ENCODE measurements at places on chromosomes 3 and 15.

DNA sequence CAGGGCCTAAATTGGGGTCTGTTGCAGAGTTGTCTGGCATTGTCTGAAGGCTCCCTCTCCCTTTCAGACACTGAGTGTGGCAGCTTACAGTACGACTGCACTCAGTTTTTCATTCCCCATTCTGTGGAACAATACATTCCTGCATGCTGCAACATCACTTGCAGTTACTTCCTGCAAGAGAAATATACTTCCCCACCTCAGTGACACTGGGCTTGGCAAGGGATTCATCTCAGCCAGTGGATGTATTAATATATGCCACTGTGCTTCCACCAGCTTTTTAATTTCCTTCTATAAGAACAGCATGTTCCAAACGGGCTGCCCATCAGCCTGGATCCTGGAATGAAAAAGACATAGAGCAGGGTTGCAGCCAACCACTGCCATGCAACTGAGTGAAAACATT, 23.1 kb downstream of the B3GALNT1 start:
- no peak for DNase-seq

GRCh38 chr3:76044601-76045600, 259.6 kb upstream of the ZNF717 start:
- DNase-seq = no peak

DNA sequence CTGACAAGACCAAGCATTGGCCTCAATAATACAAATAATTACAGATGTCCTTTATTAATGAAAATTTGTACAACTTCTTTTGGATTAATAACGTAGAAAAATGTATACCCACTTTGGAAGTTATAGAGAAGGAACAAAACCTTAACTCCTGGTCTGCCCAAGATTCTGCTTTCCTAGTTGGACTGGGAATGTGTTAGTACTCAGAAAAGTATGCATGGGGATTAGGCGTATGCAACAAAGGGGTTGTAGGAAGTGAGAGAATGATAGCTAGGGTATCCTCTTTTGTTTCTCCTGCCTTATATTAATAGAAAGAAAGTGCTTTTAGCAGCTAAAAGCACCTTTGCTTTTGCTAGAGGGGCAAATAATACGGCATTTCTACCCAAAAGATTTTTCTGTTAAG, 116.2 kb upstream of the LRRFIP2 start:
- no peak for DNase-seq

- DNase-seq = no peak
These were observed 539.8 kb downstream of the FGF12 start for GRCh38 chr3:192187485-192188051.

GRCh38 chr3:87694678-87695077, 364.1 kb downstream of the CGGBP1 start:
- DNase-seq = no peak

DNA sequence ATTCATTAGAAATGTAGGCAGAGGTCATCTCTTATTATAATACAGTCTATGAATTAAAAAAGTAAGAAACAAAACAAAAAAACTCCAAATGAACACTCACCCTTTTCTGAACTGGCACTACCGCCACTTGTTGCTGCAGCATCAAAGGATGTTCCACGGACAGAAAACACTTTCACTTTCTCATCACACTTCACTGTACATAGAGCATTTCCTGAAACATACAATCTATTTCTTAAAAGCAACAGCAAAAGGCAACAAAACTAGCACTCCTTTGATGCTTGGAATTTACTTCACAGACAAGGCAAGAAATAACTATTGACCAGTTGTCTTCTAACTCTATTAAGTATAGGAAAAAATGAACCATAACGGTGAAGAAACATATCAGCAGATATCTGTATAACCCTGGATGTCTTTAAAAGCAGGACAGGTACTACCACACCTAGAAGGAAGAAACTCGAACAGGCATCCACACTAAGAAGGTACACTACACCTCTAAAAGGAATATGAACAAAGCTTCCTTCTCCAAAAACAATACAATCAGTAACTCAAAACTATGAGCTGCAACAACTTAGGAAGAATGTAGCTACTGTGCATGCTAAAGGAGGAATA, 24.9 kb downstream of the ETFA start:
- no peak for DNase-seq

DNA sequence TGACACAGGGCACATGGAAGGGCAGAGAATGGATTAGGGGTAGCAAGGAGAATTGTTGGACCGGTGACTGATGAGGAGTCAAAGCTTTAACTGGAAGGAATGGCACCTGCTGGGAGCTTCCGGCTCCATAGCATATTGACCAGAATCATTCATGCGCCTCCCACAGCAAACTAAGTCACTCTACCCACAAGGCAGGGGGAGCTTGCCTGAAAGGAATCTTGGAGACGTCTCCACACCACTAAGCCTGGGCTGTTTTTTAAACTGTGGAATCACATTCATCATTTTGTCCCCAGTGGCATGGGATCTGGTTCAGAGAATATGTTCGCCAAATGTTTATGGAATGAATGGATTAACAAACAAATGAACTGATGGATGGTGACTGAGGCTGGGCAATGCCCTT, 57.0 kb upstream of the ITGA11 start:
- DNase-seq = no peak

DNA sequence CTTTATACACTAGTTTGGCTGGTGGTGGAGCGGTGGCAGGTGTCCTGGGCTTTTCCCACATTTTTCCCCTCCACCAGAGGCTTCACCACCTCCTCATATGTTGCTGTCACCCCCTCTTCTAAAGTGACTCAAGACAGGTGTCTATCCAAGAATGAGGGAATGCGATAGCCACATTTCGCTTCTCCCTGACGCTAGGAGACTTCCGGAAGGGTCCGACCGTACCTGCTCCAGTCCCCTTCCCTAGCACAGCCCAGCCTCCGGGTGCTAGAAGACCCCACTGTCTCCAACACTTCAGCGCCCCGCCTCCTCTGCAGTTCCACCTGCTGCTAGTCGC, 496 bp downstream of the SCAMP2 start:
- no peak for DNase-seq

GRCh38 chr3:48960841-48961413, 29.1 kb upstream of the P4HTM start:
- no peak for DNase-seq

GRCh38 chr3:196210673-196211556, at the start of gene ZDHHC19:
Gene ZDHHC19, minus strand, starts transcription at chr3:196211400. Its CDS starts 85 bp downstream, at chr3:196211315.
- no peak for DNase-seq

- no peak for DNase-seq
These were observed 635 bp upstream of the VILL start for GRCh38 chr3:37989821-37990480.

- peak; percentile 31 for DNase-seq
These were observed 792 bp downstream of the TPRA1 start for GRCh38 chr3:127589600-127590281.

- no peak for DNase-seq
These were observed 28.5 kb upstream of the CLASP2 start for GRCh38 chr3:33746416-33747116.

DNA sequence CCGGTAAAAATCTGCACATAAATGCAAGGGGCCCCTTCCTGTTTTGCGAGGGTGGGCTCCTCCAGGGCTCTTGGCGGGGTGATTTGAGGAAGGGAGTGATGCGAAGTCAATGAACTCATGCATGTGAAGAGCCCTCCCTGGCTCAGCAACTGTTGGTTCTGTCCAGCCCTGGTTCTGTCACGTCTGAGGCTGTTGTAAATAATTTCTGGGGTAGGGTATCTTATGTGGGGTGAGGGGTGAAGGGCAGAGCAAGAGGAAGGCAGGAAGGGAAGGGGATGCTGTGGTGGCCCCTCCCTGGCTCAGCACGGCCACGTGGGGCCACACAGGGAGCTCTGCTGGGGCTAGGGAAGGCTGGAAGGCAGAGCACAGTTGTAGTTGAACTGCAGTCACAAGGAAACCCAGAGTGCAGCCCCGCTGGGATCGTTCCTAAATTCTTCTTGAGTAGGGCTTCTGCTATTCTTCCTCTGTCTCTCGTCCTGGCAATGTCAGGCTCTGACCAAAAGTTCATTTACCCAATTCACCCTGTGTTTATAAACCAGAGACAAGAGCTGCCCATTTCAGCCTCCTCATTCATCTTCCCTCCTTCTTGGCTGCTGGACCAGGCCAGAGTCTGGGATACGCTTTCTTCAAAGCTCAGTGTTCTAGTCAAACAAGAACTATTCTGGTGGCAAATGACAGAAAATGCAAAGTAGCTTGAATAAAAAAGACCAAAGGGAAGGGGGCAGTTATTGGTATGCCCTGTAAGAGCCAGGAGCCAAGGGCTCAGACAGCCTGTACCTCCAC, 14.8 kb upstream of the TOPBP1 start:
- no peak for DNase-seq

DNA sequence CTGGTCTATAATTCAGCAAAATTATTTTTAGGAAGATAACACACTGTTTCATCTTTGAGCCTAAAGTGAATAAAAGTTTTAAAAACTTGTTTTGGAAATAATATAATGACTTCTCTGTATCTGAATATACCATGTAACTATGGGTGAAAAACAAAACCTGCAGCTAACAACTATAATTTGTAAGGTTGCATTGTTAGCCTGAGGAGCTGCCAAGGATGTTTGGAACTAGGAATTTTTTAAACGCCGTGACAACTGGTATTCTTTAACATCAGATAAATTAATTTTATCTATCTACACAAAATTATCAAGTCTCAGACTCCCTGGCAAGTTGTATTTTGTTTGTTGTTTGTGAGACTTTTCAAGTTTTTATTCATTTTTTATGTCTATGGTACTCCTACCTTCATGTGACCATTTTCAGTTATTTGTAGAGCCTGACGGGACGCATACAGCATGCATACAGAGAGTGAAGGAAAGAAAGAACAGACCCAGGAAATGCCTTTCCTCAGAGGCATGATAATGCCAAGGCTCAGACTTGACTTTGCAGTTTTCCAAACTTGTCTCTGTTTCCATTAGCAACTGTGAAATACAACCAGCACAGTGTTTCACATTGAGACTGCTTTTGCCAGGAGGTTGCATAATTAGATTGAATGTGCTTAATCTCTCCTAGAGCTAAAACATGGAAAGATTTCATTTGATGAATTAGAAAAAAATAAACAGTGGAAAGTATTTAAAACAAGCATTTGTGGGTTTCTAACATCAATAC, 60.8 kb upstream of the ARHGEF26 start:
- no peak for DNase-seq

GRCh38 chr3:117114517-117115265, 405.1 kb downstream of the TUSC7 start:
- no peak for DNase-seq

DNA sequence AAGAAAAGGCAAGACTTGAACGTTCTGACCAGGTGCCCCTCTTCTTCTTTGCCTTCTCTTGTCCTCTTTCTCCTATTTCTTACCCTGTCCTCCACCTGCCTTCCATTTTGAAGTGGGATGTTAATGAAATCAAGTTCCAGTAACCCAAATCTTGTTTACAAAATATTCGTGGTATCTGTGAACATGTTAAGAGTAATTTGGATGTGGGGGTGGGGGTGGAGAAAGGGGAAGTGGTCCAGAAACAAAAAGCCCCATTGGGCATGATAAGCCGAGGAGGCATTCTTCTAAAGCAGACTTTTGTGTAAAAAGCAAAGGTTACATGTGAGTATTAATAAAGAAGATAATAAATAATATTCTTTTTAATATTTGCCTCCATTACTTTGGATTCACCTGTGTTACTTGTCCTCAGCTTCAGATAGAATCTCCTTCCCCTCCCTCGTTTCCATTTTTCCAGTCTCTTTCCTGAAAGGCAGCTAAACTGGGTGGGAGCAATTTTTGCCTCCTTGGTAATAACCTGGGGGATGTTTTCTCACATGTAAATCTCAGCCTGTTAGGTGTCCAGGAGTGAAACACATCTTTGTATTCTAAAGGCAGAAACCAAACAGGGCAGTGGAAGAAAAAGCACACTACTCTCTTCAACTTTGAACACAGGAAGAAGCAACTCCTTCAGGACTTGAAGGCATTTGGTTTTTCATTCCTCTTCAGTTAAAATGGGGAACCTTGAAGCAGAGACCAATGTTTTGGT, 3.2 kb downstream of the CHST2 start:
- no peak for DNase-seq

GRCh38 chr15:31852933-31853799, 177.1 kb upstream of the CHRNA7 start:
- DNase-seq = no peak

GRCh38 chr3:13075986-13076654, 2.9 kb upstream of the IQSEC1 start:
- DNase-seq = no peak

DNA sequence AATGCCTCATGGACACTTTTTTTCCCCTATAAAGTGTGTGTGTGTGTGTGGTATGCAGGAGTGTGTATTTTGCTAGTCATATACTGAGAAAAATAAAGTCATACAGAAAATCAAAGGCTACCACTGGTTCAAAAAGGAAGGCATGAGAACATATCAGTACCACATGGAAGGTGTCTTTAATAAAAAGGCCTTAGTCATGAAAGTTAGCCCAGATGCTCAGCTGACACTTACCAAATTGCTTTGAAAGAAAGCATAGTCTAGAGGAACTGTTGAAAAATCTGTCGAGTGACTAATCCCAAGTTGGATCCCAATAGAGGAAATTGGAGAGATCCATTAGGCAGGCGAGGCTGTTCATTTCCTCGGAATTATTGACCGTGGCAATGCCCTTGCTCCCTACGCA, 432.9 kb upstream of the CFAP20DC start:
- DNase-seq = no peak

DNA sequence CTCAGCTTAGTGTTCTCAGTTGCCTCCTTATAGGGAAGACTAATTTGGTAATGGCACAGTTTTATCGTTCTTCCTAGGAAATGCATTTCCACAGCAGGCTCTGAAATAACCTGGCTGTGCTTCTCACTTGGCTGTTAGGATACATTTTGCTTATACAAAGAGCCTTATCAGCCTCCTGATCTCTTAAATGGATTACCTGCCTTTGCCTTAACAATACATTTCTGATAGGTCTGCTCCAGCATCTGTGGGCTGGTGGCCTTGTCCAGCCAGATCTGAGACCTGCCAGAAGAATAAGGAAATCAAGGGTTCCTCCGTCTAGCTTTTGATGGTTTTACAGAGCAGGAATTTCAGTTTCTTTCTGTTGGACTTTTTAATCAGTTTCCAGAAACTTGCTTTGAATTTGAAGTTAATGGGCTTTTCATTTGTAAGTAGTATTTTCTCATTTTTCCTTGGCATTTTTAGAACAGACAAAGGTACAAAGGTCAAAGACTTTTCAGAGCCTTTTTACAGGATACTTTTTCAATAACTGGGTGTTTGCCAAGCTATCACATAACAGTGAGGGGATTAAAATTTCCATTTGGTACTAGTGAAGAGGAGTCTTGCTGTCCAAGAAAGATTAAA, 116.3 kb downstream of the AKAP13 start:
- no peak for DNase-seq

DNA sequence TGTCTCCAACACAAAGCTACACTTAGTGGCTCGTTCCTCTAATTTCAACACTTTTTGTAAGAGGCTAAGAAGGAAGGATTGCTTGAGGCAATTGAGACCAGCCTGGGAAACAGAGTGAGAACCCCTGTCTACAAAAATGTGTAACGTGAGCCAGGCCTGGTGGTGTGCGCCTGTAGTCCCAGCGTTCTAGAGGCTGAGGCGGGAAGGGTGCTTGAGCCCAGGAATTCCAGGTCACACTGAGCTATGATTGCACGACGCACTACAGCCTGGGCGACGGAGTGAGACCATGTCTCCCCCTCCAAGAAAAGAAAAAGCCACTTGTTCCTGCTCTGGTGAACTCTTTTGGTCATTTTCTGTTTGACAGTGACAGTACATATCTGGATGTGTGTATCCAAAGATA, 127.9 kb downstream of the GABRB3 start:
- DNase-seq = no peak

GRCh38 chr3:58597770-58598310, 20.6 kb upstream of the FAM107A start:
- no peak for DNase-seq

- DNase-seq = no peak
These were observed 33.3 kb upstream of the ZKSCAN7 start for GRCh38 chr3:44521721-44522120.
